ENCODE measurements at places on chromosomes 7 and 10.
A peak's percentile ranks its signal among the peaks of the same experiment; 100 is the strongest.

GRCh38 chr10:49139846-49140195, 6.0 kb upstream of the FAM170B start:
- no peak for DNase-seq

DNA sequence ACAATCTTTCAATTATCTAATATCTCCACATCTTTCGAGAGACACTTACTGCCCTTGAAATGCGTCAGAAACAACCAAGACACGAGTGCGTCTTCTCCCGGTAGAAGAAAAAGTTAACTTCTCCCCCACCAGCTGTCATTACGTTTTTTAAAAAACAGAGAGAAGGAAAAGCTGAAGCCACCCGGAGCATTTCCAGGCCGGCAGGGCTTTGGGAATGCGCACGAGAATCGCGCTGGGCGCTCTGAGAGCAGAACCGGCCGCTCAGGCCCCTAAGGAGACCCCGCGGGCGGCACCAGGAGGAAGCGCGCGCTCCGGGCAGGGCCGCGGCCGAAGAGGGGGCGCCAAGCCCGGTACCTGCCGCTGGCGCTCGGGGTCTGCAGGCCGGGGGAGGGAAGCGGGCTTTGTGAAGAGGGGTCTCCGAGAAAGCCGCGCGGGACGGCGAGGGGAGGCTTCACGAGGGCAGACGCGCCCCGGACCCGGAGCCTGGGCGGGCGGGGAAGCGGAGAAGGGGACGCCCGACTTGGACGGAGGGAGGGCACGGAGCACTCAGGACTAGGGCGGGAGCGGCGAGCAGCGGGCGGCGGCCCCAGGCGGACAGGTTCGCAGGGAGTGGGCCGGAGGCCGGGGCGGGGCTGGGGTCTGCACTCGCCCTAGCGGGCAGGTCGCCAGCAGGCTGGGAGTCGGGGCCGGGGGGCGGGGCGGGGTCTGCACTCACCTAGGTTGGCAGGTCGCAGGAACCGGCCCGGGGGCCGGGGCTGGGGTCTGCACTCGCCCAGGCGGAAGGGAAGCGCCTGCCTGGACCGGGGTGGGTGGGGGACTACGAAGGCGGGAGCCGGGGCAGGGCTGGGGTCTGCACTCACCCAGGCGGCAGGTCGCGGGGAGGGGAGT, 932 bp downstream of the ESYT2 start:
- DNase-seq, result peak; percentile 35

DNA sequence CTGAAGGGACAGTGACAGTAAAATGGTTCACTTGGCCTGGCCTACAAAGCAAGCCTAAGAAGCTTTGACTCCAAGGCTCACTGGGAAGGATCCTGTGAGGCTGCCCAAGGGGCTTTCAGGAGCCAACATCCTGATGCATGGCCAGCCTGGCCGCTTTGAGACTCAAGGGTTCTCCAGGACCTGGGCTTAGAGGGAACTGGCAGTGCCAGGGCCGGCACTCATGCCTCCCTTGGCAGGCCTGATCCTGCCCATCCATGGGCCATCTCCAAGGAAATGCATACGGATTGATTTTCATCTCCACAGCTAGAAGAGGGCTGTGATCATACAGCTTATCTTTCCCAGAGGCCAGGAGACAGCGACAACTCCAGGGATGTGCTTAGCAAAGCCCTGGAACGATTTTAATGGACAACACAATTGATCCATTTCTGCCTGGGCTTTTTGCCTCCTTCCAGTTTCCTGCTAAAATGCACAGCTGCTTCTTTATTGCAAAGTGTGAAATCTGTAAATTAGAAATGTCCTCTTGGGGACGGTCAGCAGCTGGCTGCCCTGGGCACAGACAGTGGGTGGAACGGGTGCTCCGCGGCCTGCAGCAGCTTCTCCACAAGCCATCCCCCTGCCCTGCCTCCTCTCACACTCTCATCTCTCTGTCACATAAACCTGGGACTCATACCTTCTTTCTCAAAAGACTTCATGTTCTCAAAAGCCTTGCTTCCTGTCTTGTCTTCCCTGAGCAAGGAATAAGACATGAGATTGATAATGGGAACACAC, 288.5 kb downstream of the GRID1 start:
- no peak for DNase-seq

- DNase-seq, result no peak
Measured at GRCh38 chr10:47424231-47424630, 40.1 kb upstream of the ZNF488 start.

GRCh38 chr7:137404660-137405317, 61.3 kb upstream of the PTN start:
- no peak for DNase-seq

DNA sequence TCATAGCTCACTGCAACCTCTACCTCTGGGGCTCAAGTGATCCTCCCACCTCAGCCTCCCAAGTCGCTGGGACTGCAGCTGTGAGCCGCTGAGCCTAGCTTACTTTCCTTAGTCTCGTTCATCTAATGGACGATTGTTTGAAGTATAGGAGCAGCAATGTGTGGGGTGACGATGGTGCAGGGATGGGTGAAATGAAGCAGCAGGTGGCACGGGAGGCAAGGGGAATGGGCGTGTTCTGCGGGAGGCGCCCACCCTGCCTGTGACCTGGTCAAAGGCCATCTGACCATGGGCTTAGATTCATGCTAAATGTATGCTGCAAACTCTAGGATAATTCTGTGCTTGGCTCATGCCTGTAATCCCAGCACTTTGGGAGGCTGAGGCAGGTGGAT, 210.7 kb downstream of the MAD1L1 start:
- no peak for DNase-seq

GRCh38 chr10:10213237-10213636, 804.4 kb upstream of the CELF2 start:
- DNase-seq, result no peak

All from HuH-7.5 (cell line).